ENCODE measurements at places on chromosomes 4 and X. TPM values are rescaled to one million over a fixed set of nuclear protein-coding genes. Genes with fewer than 3 reads are reported as not detected.

CENPVL2 gene
- not detected for total RNA-seq

AWAT2 gene
- total RNA-seq = not detected

FRMPD4 gene
- total RNA-seq = 1.3 TPM

GPR119 gene
- not detected for total RNA-seq

PABPC5 gene
- 0.48 TPM for total RNA-seq
